MCF 10A (cell line): ENCODE measurements at places on chromosomes 5 and 9.
A peak's percentile ranks its signal among the peaks of the same experiment; 100 is the strongest.

DNA sequence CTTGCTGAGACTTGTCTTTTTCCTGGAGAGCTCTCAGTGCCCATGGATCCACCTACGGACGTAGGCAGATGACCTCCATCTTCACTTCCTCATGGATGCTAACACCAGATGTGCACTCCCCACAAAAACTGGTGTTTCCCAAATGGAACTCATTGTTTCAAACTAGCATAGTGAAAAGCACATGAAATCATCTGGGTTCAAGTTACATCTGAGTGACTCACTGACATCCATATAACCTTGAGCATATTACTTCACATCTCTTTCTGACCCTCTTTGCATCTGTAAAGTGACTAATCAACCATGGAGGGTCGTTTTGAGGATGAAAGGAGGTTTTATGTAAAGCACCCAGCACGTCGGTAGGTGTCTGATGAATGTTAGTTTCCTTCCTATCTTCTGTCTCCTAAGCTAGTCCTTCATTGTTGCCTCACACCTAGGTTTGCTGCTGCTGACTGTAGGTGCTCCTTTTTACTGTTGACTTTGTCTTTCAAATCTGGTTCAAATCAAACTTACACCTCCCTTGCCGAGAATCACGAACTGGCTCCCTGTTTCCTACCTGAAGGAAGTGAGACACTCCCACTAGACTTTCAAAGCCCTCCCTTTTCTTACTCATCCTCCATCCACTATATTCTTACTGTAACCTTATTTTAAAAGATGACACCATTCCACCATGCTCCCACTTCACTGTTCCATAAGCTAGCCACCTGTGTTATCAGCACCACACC, 10.3 kb downstream of the OCLN start:
- DNase-seq, result peak; percentile 84

GRCh38 chr9:86667307-86667706, 280.0 kb downstream of the GAS1 start:
- peak; percentile 50 for DNase-seq

DNA sequence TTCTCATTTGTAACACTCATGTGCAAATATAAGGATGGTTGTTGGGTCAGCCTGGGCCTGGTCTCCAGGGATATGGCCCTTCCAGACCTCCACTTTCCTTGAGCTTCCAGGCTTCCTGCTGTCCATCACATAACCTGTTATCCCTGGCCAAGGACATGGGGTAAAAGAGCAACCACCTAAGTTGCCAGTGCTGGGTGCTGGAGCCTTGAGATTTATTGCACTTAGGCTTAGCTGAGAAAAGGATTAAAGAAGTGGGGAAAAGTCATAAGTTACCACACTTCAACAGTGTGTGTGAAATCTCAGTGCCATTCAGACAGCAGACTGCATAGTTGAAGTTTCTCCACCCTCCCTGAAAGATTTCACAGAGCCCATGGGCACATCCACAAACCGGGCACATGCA, 58.6 kb upstream of the PANK3 start:
- no peak for DNase-seq

DNA sequence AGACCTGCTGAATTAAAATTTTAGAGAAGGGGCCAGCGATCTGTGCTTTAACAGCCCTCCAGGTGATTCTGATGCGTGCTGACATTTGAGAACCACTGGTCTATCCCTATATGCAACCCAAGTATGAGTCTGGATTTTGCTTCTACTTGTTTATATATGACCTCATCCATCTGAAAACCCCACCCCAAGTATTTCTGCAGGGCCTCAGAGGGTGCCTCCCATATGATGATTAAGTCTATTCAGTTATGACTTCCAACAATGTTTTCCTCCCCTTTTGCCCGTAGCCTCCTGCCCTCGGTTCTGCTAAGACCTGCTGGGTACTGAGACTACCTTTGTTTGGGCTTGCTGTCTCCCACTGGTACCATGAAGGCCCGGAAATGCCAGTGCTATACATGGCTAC, 376.0 kb upstream of the SMARCA2 start:
- DNase-seq, result no peak

GRCh38 chr5:3024126-3024525, 272.6 kb upstream of the IRX2 start:
- DNase-seq, result no peak

DNA sequence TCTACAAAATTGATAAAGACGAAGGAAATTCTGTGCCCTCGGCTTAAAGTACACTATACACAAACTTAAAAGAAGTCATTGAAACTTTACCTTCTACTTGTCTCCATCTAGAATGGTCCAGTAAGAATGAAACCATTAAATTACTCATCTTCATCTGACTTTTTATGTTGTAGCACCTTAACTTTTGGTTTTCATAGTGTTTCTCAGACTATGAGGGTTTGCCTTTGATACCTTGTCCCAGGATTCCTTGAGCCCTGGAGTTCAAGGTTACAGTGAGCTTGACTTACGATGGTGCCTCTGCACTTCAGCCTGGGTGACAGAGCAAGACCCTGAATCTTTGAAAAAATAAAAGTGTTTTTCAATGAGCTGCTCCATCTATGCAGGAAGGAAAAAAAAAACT, 132.2 kb downstream of the CDC42SE2 start:
- no peak for DNase-seq
